ENCODE measurements at places on chromosomes 7 and 10. TPM values are rescaled to one million over a fixed set of nuclear protein-coding genes. Genes with fewer than 3 reads are reported as not detected.

DNA sequence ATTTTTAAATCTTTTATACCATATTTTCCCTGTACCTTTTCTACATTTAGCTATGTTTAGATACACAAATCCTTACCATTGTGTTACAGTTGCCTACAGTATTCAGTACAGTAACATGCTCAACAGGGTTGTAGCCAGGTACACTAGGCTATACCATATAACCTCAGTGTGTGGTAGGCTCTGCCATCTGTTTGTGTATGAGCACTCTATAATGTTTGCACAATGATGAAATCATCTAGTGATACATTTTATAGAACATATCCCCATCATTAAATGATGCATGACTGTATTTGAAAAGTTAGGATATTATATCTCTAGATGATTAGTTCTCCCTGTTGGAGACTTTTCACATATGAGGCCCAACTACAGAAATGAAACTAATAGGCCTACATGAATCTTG, 188.6 kb downstream of the STK31 start:
- DNase-seq, result no peak

DNA sequence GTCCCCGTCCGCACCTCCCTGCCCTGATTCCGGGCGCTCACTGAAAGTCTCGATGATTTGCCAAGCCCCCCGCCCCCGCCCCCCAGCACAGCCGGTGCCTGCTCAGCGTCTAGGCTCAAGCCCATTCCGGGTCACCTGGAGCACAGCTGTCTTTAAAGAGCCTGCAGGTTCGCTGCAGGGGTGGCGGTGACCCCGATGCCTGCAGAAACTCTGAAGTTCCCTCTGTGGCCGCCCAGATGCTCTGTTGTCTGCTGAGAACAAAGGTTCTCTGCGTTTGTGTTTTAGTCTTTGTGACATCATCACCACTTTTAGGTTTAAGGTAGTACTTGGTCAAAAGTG, 780 bp downstream of the VENTX start:
- DNase-seq, result no peak

- no peak for DNase-seq
These were observed 5.8 kb downstream of the FBH1 start for GRCh38 chr10:5895804-5896203.

- no peak for DNase-seq
These were observed 28.0 kb downstream of the MINPP1 start for GRCh38 chr10:87532696-87533095.

GRCh38 chr10:48363617-48364355, 57.3 kb downstream of the MAPK8 start:
- DNase-seq, result peak; percentile 73

GRCh38 chr10:397321-398068, 262.2 kb downstream of the ZMYND11 start:
- DNase-seq, result no peak

- DNase-seq, result no peak
These were observed 10.0 kb upstream of the MBL2 start for GRCh38 chr10:52782554-52782953.

- no peak for DNase-seq
These were observed 26.2 kb downstream of the BUB3 start for GRCh38 chr10:123180101-123181090.

DNA sequence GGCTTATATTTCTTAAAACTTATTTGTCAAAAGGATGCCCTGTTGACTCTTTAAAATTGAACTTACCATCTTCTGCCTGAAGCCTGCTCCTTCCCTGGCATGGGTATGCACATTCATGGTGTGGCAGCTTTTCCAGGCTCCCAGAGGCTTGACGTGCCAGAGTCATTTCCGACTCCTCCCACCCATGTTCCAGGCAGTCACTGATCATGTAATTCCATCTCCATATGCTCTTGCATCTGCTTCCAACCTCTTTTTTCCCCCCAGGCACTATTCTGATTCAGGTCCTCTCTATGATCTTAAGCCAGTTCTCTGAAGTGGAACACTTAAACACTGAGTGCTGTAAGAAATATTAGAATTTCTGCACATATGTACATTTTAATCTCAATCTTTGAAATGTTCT, 82.2 kb downstream of the CFAP58 start:
- DNase-seq, result peak; percentile 29

CYP2E1 gene
- total RNA-seq, result 0.69 TPM

USP54 gene
- 34.8 TPM for total RNA-seq

CTAGE6 gene
- 1.3 TPM for total RNA-seq
